ENCODE measurements at places on chromosomes 2 and 18. TPM values are rescaled to one million over a fixed set of nuclear protein-coding genes. Genes with fewer than 3 reads are reported as not detected.

- no peak for DNase-seq
Observed at GRCh38 chr18:56097621-56098020, 509.6 kb upstream of the TCF4 start.

The STRN gene
- 31.7 TPM for total RNA-seq

The MAP2 gene
- total RNA-seq: 8.5 TPM

- DNase-seq: no peak
Observed at GRCh38 chr18:58699551-58699950, 28.3 kb downstream of the MALT1 start.

The SERPINB10 gene
- 1.4 TPM for total RNA-seq

The SPDYA gene
- not detected for total RNA-seq

DNA sequence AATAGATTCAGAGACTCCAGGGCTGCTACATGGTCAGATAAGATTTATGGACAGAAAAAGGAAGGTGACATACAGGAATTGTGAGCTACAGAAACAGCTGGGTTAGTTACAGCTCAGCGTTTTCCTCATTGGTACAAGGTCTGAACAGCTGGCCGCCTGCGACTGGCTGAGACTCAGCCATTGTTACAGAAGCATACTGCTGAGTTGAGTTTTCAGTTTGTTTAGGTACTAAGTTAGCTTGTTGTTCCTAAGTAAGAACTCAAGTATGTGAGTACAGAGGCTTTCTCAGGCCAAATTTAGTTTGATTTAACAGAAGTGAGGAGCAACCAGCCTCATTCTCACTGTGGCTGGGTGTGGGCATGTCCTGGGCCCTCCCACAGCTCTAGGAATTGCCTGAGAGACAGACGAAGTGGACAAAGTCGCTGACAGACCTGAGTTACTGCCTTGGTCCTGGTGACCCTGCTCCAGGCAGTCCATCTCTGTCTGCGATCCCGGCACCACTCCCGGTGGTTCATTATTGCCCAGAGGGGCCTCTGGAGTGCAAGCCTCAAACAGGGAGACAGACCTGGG, 27.8 kb upstream of the RHOB start:
- DNase-seq: no peak

DNA sequence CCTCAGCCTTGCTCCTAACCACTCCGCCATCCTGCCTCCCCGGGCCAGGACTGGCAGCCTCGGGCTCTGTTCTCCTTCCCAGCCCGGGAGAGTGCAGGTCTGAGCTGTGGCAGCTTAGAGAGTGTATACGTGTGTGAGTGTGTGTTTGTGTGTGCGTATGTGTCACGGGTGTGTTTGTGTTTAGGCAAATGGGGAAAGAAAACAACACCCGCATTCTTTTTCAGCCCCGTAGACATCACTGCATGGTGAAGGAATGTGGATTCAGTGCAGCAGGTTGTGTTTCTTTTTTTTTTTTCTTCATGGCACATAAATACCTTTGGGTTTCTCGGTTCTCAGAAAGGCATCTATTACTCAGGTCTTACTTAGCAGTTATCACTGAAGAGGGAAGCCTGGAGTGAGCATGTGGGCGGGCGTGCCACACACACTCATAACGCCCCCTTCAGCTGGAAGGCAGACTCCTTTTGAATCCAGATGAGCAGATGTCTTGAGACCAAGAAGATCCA, 44.2 kb downstream of the GLI2 start:
- no peak for DNase-seq

The SLC9A2 gene
- not detected for total RNA-seq

- no peak for DNase-seq
Observed at GRCh38 chr2:174635015-174635593, 37.5 kb upstream of the WIPF1 start.

GRCh38 chr2:207308519-207309224, 142.9 kb upstream of the KLF7 start:
- no peak for DNase-seq

- DNase-seq: no peak
Observed at GRCh38 chr18:55041366-55041765, 82.1 kb upstream of the CCDC68 start.

- DNase-seq: no peak
Observed at GRCh38 chr18:22469061-22469734, 51.5 kb upstream of the CTAGE1 start.

The SCYGR5 gene
- not detected for total RNA-seq

- DNase-seq: no peak
Observed at GRCh38 chr18:31546476-31546875, 45.2 kb upstream of the TTR start.

GRCh38 chr18:3492721-3493120, 42.7 kb downstream of the TGIF1 start:
- DNase-seq: no peak

The TMEM17 gene
- total RNA-seq: 2.6 TPM

- no peak for DNase-seq
Observed at GRCh38 chr18:63141778-63142176, 177.8 kb downstream of the BCL2 start.

- no peak for DNase-seq
Observed at GRCh38 chr2:191912764-191913163, 65.9 kb upstream of the CAVIN2 start.

DNA sequence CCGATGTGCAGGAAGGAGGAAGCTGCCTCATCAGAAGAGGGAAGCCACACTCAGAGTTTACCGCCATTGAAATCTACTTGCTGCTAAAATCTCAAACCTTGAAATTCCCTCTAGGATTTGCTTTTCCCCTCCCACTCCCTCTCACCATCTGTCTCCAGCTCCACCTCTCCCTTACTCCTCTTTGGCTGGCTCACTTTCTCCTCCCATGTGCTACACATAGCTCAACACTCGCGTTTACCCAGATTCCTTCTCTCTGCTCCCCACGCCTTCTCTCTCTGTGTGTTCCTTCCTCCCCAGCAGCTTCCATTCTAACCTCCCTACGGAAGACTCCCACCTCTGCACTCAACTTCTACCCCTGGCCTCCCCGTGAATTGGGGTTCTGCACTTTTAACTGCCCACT, 143.1 kb downstream of the DNER start:
- DNase-seq: no peak

- no peak for DNase-seq
Observed at GRCh38 chr2:178072000-178072382, 586 bp downstream of the PDE11A start.

GRCh38 chr18:48317781-48318381, 91.3 kb downstream of the ZBTB7C start:
- no peak for DNase-seq

- DNase-seq: no peak
Observed at GRCh38 chr2:11616851-11617415, 53.1 kb downstream of the NTSR2 start.

DNA sequence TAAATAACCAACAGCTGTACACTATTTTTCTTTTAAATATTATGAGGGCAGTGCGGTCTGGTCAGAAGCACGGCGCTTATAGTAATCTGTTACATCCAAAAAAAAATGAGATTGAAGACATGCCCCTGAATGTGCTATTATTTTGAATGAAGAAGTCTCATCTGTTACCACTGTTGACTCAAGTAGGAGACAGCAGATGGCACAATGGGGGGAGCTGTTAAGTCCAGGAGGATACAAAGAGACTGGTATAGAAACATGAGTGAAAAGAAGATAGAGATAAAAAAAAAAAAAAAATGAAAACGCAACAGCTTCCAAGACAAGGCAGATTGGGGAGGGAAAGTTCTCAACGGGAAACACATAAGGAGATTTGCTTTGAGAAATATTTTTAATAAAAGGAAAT, 425.5 kb upstream of the PKDCC start:
- no peak for DNase-seq

GRCh38 chr2:12774395-12774727, 57.6 kb downstream of the TRIB2 start:
- DNase-seq: no peak

DNA sequence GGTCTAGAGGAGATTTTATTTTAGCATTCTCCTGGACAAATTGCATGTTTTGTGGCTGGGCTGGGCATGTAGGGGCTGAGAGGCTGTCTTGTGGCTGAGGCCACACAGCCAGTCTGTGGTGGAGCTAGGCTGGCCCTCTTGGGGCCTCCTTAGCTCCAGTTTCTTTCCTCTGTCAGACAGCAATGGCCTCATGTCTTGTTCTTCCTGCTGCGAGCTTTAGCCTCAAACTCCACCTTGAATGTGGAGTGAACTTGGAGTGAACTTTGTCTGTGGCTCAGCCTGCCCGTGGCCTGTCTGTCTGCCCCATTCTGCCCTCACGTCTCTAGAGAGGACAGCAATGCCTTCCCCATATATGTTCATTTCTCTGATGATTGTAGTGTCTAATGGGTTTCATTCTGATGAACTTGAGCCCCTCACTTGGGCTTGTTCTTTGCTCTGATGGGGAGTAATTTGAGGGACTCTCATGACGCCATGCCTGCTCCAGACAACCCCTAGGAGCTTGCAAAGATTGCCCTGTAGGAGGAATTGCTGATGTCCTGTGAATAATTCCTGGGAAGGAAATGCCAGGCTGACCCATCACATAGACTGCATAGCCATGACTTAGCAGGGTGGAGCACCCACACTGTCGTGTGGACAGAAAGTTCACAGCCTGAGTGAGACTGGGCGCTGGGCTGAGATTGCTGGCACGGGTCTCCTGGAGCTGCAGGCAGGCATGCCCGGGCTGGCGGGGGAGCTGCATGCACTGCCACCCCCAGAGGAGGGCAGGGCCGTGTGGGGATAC, 42.6 kb downstream of the ASAP2 start:
- DNase-seq: no peak

The ICA1L gene
- total RNA-seq: 8.0 TPM

- DNase-seq: no peak
Observed at GRCh38 chr2:172639823-172640222, 83.9 kb downstream of the PDK1 start.

DNA sequence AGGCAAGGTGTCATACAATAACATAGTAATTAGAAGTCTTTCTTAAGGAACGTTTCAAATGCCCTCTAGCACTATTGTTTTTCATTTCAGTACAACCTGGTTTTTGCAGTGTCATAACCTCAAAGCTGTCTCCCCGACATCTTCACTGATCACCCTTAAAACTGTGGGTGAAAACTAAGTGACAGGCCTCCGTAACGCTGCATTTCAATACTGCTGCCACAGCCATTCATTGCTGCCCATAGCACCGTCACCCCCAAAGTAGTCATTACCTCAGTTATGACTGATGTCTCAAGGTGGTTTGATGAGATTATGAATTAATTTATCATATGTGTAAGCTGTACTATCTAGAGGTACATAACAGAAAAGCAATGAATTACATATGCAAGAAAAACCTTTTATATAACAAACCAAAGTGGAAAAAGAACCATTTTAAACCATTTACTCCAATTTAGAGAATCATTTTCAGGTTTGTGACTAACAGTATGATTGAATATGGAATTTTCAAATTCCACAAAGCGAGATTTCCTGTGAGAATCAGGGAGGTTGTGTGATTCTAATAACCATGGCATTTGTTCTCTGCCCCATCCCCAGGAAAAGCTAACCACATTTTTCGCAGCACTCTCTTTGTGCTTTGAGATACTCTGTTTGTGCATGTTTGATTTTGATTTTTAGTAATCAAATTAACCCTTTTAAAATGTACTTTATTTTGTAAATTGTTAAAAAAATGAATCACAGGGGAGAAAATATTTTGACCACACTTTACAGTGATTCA, 263.0 kb downstream of the PTGR3 start:
- no peak for DNase-seq

- no peak for DNase-seq
Observed at GRCh38 chr18:58887613-58887963, 22.9 kb downstream of the ZNF532 start.

DNA sequence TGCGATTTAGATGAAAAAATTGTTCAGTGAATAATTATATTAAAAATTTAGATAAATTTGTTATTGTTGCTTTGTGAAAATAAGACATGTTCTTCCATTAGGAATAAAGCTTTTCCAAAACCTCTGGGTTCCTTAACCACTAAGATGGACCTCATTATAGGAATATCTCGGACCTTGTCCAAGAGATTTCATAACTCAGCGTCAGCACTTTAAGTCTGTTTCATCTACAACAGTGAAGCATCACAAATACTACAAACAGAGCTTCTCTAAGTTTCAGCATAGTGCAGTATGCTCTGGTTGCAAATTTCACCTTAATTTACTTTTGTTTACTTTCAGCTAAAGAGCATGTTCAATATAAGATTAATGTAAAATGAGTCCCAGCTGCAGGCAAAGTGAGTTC, 150.3 kb downstream of the UBE2E3 start:
- DNase-seq: no peak

DNA sequence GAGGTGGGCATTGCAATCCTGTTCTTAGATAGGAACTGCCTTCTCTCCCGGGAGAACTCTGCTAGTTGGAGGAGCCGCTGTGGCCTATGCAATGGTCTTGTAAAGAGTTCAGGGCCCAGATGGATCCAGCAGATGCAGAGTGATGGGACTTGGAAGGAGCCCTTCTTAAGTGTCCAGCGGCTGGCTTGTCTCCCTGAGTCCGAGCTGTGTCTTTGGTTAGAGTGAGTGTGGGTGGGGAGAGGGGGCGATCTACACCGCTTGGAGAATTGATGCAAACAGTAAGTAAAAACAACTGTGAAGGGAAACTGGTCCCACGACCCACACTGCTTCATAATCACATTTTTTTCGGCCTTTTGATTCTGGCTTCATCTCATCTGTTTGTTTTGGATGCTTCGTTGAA, 89.8 kb upstream of the CYRIA start:
- DNase-seq: no peak

- no peak for DNase-seq
Observed at GRCh38 chr18:7904529-7904928, 337.4 kb downstream of the PTPRM start.

The TEKT4 gene
- total RNA-seq: not detected

The NBEAL1 gene
- 26.5 TPM for total RNA-seq

- no peak for DNase-seq
Observed at GRCh38 chr2:239381709-239382134, 19.1 kb downstream of the HDAC4 start.

DNA sequence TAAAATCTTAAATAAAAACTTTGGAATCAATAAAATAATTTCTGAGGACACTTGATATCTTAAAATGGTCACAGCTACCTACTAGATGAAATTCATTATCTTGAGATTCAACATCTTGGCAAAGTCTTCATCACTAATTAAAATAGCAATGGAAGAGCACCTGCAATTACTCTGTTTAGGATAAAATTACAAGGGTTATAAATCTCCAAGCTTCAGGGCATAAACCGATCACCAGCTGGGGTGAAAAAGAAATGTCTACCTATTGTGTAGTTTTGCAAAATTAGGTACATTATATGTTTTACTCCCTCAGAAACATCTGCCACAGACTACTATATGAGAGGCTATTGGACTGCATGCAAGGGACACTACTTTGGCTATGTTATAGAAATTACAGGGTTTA, 327.1 kb downstream of the CCDC178 start:
- no peak for DNase-seq

Measured in esophagus squamous epithelium (tissue), 5 donors.